ENCODE measurements at places on chromosomes 2 and 18.

GRCh38 chr2:98014379-98014778 lies 18.6 kb upstream of the TMEM131 start:
- no peak for DNase-seq

- DNase-seq = no peak
These were observed 32.3 kb downstream of the ADCYAP1 start for GRCh38 chr18:936941-937340.

- DNase-seq = no peak
These were observed 365.2 kb downstream of the DSEL start for GRCh38 chr18:67151366-67151765.

GRCh38 chr2:170670651-170671050 lies 44.5 kb upstream of the SP5 start:
- no peak for DNase-seq

- no peak for DNase-seq
These were observed 1.9 kb downstream of the GPR55 start for GRCh38 chr2:230922951-230923717.

DNA sequence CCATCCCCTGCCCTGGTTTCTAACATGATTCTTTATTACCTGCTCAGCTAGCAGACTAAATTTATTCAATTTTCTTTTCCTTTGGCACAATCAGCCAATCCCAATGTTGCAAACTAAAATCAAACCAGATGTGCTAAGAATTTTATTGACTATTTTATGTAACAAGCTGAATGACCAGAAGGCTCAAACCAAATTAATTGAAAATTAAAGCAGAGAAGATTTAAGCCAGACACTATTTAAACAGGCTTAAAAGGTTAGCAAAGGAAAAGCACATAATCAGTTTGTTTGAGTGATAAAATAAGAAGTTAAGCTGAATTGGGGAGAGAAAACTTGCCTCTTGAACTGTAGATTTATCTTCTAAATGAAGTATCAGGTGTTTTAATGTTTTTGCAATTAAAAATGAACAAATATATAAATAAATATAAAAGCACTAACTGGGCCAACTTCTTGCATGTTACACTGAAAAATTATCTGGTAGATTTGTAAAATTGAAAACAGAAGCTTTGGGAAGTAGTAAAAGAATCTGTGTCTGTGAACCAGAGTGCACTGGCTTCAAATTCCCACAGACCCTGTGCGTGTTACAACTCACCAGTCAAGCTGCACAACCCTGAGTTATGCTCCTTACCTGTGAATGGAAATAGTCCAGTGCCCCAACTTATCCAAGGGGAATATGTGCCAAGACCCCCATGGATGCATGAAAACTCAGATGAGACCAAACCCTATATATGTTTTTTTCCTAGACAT lies 283.4 kb downstream of the CNTNAP5 start:
- DNase-seq = no peak

DNA sequence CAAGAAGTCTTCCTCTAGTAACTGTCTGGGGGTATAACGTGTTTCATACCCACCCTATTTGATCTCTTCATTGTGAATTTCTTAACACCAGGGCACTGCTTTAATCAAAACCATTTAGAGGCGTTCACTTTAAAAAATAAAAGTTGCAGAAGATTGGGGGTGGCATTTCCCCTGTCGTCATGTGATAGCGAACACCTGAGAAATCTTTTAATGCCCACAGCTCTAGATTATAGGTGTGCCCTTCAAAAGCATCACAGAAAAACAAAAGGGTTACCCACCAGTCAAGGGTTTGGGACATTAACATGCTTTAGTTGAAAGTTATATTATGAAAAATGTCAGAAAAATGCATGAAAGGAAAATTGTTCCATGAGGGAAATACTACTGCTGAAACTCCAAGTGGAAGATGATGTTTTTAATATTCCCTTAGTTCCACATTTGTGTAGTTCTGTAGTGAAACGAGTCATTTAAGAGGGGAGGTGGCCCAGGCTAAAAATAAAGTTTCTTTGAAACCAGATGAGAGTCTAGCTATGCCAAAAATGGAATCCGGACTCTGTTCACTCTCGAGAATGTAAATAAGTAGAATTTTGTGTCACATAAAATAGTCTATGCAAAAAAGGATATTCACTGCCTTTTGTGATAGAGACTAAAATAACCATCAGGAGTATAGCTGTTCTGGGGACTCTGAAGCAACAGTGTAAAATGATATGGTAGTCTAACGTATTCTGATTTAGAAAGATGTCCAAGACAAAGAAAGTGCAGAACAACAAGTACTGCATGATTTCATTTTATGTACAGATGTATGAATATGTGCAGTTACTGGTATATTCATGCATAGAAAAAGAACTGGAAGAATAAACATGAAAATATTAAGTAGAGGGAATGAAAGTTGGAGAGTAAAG lies 95.3 kb downstream of the TMEM247 start:
- DNase-seq = no peak

- DNase-seq = no peak
These were observed 58.9 kb upstream of the CTDP1 start for GRCh38 chr18:79620576-79621165.

DNA sequence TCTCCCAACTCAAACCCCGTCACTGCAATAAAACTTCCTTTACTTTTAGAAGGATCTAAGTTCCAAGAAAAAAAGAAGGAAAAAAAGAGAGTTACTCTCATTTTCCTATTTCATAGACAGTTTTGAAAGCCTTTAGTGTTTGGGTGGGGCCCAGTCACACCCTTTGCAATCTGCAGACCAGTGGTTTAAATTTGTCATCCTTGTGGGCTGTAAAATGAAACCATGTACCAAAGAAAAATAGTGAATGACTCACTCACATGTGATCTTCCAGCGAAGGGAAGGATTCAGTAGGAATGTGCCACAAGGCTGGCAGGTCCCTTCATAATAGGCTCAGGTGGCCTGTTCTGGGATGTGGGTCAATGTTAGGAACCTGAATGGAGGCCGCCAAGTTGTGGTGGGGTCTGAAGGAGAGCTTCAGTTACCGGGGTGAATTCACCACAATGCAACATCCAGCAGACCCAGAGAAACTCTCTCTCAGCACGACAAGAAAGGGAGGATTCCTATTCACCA lies 28.3 kb downstream of the ANXA4 start:
- DNase-seq = no peak

DNA sequence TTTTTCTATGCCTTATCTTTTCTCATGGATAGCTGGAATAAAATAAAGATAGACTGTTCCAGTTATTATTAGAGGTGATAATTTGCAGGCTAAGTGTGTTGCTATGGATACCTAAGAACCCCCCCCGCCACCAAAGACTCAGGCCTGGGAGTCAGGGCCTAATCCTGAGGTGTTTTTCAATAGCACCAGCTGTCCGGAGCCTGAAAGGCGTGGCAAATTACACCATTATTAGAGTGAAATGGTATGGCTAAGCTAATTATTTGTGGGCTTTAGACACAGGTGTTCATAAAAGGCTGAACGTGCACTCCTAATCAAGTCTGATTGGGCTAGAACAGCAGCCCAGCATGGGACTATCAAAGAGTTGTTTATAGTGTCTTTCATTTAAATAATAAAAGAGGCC lies 293.2 kb upstream of the DCC start:
- no peak for DNase-seq

DNA sequence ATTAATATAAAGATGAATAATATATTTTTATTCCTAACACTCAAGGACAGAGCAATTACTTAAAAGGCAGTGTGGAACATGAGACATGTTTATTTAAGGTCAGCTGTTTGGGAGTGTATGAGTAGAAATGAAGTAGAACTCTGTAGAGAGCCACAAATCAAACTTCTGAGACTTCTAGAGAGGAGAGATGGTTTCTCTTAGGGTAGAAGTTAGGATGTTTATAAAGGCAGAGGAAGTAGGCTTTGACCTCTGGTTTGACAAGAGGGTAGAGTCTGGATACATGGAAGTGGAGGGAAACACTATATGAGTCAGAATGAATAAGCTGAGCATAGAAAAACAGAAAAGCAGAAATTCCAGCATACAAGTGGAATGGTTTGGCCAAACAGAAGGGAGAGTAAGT lies 262.1 kb upstream of the KLHL14 start:
- DNase-seq = peak; percentile 45
